ENCODE measurements at places on chromosomes 11 and 22.

DNA sequence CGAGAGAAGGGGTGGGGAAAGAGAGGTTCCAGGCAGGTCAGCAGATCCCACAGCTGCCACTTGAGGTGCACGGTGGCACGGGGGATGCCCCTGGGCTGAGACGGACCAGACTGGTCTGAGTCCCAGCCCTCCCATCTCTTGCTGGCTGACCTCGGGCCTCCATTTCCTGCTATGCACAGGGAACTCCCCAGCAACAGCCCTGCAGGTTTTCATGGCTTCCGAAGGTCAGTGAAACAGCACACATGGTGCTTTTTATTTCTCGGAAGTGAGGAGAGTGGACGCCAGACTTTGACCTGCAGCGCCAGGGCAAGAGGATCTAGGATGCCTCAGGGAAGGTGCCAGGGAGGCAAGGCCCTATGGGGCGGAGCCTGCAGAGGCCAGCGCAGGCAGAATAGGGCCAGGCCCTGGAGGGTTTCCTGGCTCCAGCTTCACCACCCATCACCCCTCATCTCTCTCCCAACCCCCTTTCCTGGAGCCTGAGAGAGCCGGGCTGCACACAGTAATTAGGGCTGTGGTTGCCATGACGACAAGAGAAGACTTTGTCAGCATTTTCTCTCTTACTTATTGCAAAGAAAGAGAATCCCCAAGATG is 29.5 kb downstream of the SLC22A12 start:
- peak; percentile 31 for DNase-seq

DNA sequence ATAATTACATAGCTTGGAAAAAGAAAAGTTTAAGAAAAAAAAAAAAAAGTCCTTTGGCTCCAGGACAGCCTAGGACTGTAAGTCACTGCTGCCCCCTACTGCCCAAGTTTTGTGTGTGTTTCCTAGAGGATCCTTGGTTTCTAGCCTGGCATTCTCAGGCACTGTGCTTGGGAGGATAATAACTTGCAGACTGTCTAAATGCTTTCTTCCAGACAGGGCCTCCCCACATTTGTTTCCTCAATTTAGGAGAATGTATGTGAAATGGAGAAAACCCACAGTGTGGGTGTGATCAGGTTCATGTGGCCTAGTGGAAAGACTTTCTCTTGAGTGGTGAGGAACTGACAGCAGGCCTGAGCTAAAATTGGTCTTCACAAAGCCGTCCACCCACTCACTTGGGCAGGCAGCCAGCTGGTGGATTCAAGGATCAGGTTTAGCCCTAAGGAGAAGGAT is 191.0 kb downstream of the NAV2 start:
- peak; percentile 53 for DNase-seq

DNA sequence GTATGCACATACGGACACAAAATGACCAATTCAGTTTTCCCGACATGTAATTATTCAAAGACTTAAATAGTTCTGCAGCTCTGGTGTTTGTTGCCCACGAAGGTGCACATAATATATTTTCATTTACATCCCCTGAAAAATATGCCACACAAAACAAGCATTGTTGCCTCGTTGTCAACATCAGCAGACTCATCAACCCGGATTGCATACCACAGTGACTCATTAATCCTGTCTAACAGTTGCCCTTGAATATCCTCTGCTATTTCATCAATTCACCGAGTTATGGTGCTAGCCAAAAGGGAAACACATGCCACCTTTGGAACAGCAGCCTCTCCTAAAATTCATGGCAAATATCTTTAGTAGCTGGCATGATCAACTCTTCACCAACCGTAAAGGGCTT is 582.2 kb downstream of the LRRC4C start:
- no peak for DNase-seq

GRCh38 chr22:24601217-24602104 is 1.5 kb upstream of the GGT1 start:
- no peak for DNase-seq

DNA sequence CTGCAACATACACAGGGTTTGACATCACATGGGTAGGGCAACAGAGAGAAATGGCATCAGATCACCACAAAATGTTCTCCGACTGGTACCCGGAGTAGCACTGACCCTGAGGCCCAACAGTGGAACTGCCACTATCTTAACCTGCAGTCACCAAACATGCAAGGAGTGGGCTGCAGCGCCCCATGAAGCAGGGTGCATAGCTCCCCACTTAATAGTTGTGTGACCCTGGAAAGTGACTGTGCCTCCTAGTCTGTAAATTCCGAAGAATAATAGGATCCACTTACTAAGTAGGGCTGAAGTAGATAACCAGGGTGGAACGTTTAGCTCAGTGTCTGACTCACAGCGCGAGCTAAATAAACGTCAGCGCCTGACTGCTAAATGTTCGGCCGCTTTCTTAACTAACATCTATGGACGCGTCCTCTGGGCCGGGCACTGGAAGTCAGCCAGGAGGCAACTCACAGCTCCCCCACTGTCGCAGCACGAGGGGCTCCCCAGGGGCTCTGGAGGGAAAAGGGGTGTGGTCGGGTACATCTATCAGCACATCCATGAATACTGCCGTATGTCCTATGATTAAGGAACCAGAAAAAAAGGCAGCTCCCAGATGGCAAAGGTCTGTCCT is 777 bp downstream of the LTO1 start:
- no peak for DNase-seq

DNA sequence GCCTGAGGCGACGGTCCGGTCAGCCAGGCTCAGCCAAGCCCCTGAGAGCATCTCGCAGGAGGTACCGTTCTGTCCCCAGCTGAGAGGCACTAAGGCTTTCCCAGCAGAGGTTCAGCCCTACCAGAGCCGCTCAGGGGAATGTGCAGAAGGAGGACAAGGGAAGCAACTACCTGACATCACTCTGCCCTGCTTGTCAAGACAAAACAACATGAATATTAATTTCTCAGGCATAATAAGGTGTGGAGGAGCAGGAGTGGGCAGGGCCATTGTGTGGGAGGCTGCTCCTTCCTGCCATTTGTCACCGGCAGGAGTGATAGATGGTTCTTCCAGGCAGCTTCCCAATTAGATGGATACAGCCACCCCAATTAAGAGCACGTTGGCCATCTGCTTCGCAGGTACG is 181.4 kb downstream of the KIRREL3 start:
- DNase-seq = no peak

DNA sequence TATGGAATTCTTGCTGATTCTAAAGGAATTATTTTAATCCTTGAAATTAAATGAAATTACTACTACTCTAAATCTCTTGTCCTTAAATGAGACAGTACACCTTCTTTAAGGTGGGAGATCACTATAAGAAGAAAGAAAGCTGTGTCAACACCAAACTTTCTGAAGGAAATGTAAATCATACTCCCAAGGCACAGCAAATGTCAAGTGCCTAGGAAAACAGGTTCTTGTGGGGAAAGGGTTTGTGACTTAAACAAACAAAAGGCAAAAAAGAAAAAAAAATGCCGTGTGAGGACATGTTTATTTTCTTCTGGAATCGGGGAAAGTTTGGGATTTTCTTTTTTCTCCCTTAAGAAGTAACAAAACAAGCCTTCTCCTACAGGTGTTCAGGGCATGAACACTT is 745.1 kb downstream of the DLG2 start:
- DNase-seq = no peak

GRCh38 chr11:103637295-103637694 is 399.1 kb upstream of the DDI1 start:
- peak; percentile 82 for DNase-seq

- DNase-seq = no peak
Observed at GRCh38 chr11:58582437-58582836, 3.6 kb downstream of the ZFP91 start.

GRCh38 chr11:36619502-36619901 is 21.5 kb upstream of the RAG2 start:
- no peak for DNase-seq

- no peak for DNase-seq
Observed at GRCh38 chr22:48563966-48564330, 1263.7 kb downstream of the BRD1 start.

Measured in HAP-1 (cell line).